ENCODE measurements at places on chromosomes 4 and X.

DNA sequence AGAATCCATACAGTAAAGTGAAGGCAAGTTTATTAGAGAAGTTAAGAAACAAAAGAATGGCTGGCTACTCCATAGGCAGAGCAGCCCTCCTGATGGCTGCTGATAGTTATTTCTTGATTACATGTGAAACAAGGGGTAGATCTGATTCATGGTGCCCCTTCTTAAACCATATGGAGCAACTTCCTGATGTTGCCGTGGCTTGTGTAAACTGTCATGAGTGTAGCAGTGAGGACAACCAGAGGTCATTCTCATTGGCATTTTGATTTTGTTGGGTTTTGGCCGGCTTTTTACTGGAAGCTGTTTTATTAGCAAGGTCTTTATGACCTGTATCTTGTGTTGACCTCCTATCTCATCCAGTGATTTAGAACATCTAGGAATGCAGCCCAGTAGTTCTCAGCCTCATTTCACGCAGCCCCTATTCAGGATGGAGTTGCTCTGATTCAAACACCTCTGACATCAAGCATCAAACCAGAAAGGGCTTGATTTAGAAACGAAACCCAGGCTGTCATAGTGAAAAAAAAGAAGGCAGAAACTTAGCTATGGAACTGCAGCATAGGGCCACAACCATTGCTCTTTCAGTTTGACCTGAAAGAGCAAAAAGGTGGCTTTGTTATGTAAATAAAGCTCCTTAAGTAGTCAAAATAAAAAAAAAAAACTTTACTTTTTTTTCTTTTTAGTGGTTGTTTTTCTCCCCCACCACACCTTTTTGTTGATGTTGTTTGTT lies 37.8 kb downstream of the SPCS3 start:
- no peak for DNase-seq

DNA sequence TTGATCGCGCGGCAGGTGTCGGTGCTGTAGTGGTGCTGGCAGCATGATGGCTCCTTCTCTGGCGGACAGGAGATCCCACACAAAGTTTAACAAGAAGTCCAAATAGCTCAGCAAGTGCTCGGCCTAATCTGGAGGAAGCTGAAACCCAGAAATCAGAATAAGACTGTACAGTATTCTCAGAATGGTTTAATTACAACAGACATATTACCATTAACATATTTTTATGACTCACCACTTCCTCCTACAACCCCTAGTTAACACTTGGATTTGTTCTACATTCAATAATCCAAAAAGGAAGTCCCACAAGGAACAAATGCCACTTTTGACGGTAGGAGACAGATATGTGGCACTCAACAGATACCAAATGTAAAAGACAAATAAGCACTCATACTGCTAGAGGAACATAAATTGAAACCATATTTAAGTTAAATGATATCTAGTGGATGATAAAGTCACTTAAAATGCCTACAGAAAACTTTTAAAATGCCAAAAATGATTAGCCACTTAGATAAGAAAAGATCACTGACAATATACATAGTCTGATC lies 91.2 kb downstream of the HUWE1 start:
- DNase-seq = no peak

DNA sequence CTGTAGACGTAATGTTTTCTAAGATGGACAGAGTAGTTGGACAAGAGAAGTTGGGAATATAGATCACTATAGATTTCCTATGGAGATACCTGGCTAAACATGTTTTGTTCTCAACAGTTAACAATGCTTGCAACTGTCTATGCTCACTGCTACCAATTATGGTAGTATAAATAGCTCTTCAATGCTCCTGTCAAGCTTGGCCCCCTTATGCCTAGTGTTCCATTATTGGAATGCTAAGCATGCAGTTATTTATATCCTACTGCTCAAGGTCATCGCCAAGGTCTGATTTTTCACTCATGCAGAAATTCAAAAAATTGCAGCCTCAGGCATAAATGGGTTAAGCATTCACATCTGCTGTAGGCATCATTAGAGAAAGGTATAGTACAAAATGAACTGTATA lies 519.0 kb downstream of the IL15 start:
- DNase-seq = no peak

GRCh38 chr4:157045507-157046127 lies 30.3 kb upstream of the GLRB start:
- peak; percentile 54 for DNase-seq

DNA sequence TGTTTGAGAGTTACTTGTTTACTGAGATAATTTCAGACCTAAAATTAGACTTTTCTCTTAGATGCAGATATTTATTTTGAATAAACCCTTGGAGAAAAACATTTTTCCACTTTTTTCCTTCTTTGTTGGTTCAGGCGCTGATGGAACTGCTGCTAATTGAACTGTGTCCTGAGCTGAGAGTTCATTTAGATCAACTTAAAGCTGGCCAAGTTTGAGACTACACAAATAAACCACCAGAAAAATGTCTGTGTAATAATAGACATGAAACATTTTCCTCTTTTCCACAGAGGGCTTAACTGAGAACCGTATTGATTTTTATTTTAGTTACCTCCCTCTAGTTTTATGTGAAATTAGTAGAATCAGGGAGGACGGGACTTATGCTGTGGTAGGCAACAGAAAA lies 32.5 kb downstream of the LRP2BP start:
- DNase-seq = no peak

DNA sequence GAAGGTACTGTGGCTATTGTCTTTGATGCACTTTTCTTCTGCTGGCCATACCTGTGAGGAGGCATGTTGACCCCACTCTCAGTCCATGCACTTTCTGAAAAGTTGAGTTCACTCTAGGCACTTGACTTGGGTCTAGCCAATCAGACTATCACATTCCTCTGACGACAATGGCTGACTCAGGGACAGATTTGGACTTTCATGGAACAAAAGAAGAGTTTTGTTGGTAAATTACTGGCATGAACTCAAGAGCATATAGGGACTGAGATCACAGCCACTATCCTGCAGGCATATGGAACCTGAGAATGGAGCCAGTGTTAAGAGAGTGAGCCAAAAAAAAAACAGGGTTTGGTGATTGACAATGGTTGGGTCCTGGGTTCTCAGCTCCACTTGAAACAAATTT lies 24.6 kb upstream of the CXCL6 start:
- no peak for DNase-seq

GRCh38 chrX:30779453-30780030 lies 109.5 kb downstream of the TAB3 start:
- no peak for DNase-seq

GRCh38 chr4:169282429-169283113 lies 11.8 kb upstream of the SH3RF1 start:
- DNase-seq = no peak

GRCh38 chr4:184851200-184851541 lies 25.4 kb upstream of the ACSL1 start:
- DNase-seq = no peak

DNA sequence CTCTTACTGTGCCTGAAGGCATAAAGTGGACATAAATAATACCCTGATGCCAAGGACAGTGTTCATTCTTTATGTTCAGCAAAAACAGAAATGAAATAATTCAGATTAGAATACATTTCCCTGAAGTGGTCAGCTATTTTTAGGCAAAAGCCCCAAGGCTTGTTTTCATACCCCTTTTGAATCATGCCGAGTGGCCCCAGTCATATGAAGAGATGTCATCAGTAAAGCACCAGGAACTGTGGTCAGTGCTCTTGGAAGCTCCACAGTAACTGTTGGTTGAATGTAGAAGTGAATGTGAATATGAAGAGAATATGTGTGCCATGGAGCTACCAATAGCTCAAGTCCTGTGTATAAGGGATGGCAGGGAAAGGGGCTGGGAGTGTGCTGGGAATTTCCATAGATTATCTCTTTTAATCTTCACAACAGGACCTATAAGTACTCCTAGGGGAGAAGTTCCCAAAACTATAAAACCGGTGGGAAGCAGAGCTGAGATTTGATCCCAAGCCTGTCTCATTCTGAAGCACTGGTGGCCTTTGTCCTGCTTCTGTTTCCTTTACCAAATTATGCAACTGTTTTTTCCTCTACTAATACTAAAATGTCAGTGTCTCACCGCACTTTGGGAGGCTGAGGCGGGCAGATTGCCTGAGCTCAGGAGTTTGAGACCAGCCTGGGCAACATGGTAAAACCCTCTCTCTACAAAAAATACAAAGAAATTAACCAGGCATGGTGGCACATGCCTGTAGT lies 52.6 kb downstream of the FNIP2 start:
- DNase-seq = peak; percentile 45

DNA sequence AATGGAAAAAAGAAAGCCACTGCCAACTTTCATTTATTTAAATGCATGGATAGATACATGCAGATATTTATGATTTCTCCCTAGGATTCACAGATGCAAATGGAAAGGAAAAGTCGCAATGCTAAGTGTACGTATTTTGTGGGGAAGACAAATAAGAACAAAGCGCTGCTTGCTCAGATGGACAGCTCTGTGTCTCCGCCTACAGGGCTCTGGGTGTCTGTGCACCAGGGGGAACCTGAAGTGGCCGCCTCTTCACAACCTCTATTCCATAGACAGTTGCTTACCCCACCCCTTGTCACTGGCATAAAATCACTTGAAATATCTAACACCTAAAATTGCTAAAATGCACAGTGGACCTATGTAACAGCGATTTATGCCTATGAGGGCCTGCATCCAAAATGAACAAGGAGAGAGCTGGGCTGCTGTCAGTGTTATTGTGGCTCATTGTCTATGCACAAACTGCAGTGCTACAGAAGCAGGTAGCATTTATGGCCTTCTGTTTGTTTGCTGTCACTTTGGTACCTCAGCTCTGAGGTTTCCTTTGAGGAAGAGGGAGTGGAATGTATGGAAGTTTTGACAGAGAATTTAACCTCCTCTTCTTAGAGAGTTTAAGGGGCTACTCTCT lies 58.6 kb upstream of the PAGE1 start:
- peak; percentile 9 for DNase-seq

- no peak for DNase-seq
These were observed 233.5 kb downstream of the SCFD2 start for GRCh38 chr4:53132132-53132891.

DNA sequence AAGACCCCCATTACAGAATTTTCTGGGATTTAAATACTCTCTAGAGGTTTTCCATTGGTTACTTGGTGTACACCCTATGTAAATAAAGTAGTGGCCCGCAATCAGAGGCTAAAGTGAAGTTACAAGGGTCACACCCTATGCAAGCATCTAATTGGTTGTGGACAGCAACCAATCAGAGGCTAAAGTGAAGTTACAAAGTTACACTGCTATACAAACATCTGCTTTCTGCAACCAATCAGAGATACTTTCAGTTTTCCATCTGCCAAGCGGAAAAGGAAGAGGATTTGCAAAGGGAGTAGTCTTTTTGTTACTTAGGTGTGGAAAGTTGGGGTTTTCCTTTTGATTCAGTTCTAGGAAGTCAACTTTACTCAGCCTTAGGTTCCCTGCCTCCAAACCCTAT lies 2.0 kb upstream of the ATRX start:
- peak; percentile 28 for DNase-seq

DNA sequence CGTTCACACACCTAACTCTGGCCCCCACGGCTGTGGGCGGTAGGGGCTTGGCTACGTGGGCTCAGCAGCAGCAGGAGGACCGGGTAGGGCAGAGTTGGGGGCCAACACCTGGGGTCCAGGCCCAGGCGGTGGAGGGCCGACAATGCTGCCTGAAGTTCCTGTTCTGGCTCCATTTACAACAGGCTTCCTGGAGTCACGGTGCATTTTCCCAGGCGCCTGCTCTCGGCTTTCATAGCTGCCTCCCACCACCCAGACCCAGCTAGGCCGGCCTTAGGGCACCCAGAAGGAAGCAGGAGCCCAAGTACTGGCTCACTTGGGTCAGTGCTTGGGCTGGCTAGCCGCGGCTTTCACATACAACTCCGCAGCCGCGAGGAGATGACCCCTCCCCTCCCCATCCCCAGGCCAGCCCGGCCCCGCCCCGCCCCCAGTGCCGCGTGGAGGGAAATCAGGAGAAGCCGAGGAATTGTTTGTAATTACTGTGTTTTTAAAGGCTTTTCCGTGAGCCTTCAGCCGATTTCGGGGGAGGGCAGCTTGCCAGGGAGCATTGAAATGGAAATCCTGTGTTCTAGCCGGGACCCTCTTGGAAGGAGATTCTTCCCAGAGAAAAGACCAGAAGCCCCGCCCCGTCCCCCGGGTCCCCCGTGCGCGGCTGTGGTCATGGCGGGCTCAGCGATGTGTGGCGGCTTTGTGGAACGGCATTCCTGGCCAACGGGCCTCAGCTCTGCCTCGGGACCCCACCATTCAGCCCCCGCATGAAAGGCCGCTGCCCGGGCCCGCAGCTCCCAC lies 28.5 kb downstream of the PJA1 start:
- DNase-seq = no peak

DNA sequence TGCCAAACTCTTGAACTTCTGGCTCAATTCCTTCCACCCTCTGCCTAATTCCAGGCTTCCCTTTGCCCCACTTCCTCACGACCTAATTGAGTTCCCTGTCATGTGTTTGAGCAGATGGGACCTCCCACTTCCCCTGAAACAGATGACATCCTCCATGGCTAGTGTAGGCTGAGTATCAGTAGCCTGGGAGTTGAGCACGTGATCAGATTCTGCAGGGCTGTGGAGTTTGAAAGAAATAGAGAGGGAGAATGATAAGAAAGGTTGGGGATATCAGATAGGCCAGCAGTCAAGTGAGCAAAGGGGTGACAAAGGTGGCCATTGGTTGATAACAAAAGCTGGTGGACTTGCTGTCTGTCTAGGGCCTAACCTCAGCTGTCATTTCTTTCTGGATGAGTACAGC lies 18.8 kb upstream of the NWD2 start:
- no peak for DNase-seq

- DNase-seq = no peak
These were observed 73.2 kb downstream of the FAM53A start for GRCh38 chr4:1610791-1611500.

- no peak for DNase-seq
These were observed 99.6 kb upstream of the SORBS2 start for GRCh38 chr4:185911556-185912064.

GRCh38 chrX:149472625-149473024 lies 32.5 kb downstream of the IDS start:
- DNase-seq = no peak

- DNase-seq = no peak
These were observed 37.8 kb downstream of the UCHL1 start for GRCh38 chr4:41294445-41295062.

DNA sequence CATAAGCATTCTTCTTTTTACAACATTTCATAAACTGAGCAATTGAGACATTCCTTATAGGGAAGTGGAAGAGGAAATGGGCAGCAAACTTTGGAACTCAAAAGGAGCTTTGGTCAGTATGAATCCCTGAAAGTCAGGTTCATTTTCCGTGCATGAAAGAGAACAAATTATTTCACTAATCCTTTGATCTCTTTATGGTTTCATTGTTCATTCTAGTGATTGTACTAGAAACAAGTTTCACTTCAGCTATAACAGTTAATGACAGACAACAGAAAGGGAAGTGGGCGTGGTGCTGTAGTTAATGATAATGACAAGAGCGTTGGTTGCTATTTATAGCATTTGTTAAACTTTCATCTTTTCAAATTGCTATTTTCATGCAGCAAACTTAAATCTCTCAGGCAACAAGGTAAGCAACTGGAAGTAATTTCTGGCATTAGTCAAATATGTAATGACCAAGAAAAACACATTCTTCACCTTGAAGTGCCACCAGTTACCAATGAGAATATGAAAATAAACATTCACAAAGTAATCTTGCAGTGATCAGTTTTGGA lies 98.4 kb downstream of the AREG start:
- DNase-seq = no peak

- DNase-seq = no peak
These were observed 94.2 kb downstream of the KDR start for GRCh38 chr4:55031158-55031557.

GRCh38 chrX:9352243-9352642 lies 112.6 kb upstream of the TBL1X start:
- no peak for DNase-seq

- no peak for DNase-seq
These were observed 160.6 kb upstream of the GATB start for GRCh38 chr4:151921386-151921785.

GRCh38 chr4:183098723-183099536 lies at the start of gene WWC2:
WWC2 (plus strand) TSS chr4:183099257; CDS start chr4:183099492, 235 bp downstream.
- DNase-seq = peak; percentile 90

All from hepatic stellate cell (primary cell).